ENCODE measurements at places on chromosomes 5 and 9.

DNA sequence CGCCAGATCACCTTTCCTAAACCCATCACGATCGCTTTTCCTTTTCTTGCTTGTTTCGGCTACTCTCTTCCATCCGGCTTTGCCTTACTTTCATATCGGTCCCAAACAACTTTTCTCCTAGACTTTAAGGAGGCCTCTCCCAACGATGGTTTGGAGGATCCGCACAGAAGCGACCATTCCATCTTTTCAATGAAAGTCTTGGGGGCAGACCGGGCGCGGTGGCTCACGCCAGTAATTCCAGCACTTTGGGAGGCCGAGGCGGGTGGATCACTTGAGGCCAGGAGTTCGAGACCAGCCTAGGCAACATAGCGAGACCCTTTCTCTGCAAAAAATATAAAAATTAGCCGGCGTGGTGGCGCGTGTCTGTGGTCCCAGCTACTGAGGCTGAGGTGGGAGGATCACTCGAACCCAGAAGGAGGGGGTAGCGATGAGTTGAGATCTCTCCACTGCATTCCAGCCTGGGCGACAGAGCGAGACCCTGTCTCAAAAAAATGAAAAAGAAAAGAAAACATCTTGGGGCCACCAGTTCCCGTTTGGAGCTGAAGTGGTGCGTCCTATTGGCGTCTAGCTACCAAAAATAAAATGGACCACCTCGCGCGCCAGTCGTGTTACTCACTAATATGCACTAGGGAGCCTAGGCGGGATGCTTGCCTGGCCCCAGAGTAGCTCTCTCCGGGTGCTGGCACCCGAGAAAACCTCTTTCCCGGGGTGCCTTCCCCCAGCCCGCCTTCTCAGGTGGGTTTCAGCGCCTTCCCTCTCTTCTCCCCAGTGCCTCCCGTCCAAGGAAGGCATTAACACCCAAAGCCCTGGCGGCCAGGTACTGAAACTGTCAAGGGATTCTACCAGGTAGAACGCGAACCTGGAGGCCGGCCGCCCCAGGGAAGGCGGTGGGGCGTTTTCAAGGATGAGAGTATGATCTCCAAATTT, 800 bp upstream of the AP3B1 start:
- DNase-seq = peak; percentile 56

GRCh38 chr9:25310961-25311360, 367.3 kb downstream of the TUSC1 start:
- DNase-seq = no peak

GRCh38 chr5:159697530-159697929, 218.8 kb upstream of the ADRA1B start:
- no peak for DNase-seq

DNA sequence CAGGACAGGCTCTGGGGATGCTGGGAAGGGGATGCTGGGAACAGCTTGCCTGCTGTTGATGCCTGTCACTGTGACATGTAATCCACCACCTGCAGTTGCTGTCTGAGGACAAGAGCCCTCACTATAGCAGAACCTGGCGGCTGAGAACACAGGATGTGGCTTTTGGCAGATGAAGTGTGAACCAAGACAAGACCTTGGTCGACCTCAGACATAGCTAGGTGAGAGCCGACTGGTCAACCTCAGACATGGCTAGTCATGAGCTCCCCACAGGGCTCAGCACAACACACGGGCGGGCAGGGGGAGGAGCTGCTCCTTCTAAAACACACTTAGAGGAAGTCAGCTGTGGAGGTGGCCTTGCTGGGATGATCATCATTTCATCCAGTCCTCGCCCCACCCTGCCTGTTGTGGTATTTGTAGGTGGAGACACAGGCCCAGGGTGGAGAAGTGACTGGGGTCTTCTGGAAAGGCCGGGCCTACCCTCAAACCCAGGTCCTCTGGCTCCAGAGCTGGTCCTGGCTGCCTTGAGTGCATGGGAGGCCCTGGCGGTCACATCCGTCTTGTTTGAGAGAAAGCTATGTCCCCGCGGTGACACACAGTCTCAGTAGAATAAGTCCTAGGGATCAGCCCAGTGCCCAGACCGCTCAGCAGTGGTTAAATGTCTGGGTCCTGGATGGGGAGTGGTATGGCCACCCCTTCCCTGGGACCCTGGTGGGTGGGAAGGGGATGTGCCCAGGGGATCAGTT, 6.1 kb downstream of the SUSD3 start:
- peak; percentile 83 for DNase-seq

GRCh38 chr5:7850395-7851239, at the start of gene CFAP90:
Gene CFAP90, minus strand, starts transcription at chr5:7851133. Its CDS starts 112 bp downstream, at chr5:7851021.
- DNase-seq = peak; percentile 29
